ENCODE measurements at places on chromosomes 3 and 15.

- no peak for DNase-seq
Measured at GRCh38 chr15:49232236-49232806, 62.3 kb downstream of the GALK2 start.

GRCh38 chr3:50090984-50091383 lies 2.3 kb downstream of the RBM5 start:
- no peak for DNase-seq

GRCh38 chr3:143065364-143065763 lies 54.2 kb upstream of the CHST2 start:
- no peak for DNase-seq

- DNase-seq, result no peak
Measured at GRCh38 chr3:60890226-60890625, 361.0 kb downstream of the FHIT start.

GRCh38 chr15:88179562-88179961 lies 77.0 kb downstream of the NTRK3 start:
- no peak for DNase-seq

DNA sequence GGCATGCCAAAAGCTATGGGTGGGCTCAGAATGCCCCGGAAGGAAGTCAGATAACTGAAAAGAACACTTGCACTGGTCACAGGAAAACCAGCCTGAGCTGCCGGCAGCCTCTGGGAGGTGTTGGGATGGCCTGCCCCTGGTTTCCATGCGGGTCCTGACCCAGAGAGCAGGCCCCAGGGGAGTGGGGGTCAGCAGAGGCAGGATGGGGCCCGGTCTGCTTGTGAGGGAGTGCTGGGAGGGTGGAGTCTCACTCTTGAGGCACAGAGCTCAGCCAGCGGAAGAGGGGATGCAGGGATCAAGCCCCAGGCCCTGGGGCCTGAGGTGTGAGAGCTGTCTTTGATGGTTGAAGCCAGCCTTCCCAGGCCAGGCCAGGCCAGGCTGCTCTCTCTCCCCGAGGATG lies 2.4 kb upstream of the RPUSD3 start:
- no peak for DNase-seq

DNA sequence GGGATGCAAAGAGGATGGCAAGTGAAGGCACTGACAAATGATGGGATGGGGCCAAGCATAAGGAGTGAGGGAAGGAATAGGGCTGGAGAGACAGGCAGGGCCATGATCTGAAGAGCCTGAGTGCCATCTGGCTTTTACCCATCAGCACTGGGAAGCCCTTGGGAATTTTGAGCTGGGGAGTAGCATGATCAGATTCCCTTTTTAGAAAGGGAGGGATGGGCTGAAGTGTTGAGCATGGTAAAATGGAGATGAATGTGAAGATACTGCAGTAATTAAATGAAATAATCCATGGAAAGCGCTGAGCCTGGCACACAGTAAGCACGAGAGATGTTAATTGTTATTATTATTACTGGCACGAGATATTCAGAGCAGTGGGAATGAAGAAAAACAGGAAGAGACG lies 9.9 kb downstream of the RBP1 start:
- no peak for DNase-seq

DNA sequence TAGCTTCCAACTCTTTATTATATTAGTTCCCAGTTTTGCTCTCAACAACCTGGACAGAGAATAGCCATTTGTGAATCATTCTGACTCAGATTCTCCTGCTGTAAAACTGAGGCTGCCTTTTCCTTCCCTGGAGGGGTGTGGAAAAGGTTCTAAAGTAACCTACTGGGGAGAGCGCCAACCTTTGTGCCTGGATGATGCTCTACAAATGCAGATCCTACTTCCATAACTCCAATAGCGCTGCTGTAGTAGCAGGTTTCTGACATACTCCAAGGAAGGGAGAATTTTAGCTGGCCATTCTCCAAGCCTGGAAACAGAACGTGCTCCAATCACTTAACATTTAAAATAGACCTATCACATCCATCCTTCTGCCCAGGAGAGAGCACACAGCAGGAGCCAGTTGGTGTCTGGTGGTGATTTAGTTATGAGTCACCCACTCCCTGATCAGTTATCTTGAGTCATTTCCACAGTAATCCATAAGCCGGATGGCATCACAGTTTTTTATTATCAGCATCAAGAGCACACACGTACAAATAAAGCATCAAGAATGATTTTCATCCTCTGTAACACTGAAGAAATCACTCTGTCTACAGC lies 38.3 kb downstream of the MYH15 start:
- no peak for DNase-seq

DNA sequence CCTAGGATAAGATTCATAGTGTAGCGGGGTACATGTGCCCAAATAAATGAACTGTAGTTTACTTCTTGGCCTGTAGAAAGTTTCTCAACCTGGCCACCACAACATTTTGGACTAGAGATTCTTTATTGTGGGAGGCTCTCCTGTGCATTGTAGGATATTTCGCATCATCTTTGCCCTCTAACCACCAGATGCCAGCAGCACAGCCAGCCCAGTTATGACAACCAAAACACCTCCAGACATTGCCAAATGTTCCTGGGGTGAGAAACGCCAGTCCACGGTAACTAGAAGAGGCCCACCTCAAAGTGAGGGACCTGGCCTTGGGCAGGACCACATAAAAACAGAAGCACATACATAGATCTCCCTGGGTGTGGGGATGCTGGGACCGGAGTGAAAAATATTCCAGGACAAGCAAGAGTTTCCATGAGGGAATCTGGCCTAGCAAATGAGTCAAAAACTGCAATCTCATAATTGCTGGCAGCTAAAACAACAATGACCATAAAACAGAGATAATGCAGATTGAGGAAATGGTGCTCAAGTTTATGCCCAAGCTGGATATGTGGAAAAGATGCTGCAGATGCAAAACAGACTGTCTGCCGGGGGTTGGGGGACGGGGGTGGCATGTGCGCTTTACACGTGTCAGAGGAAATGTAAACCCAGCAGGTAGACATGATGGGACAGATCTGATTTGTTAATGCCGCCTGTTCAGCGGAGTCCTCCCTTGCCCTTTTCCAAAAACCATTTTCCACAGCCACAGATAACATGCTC lies 39.7 kb downstream of the ARHGEF3 start:
- no peak for DNase-seq

All from activated CD8-positive, alpha-beta memory T cell treated with anti-CD3 and anti-CD28 coated beads, Interleukin-2, amount 10 ng/mL, durations not matched to agents 7 days and 5 days (primary cell).